ENCODE measurements at places on chromosomes 7 and 10. TPM values are rescaled to one million over a fixed set of nuclear protein-coding genes. Genes with fewer than 3 reads are reported as not detected.

The VSTM4 gene
- under 0.01 TPM for total RNA-seq

The SMIM30 gene
- 82.5 TPM for total RNA-seq

The YWHAG gene
- 144 TPM for total RNA-seq

The TMEM225B gene
- not detected for total RNA-seq

The SNCG gene
- not detected for total RNA-seq

The LMOD2 gene
- not detected for total RNA-seq
